Activated CD8-positive, alpha-beta T cell treated with anti-CD3 and anti-CD28 coated beads, Interleukin-2, amount 10 ng/mL, durations not matched to agents 7 days and 5 days (primary cell): ENCODE measurements at places on chromosomes 4 and X.

DNA sequence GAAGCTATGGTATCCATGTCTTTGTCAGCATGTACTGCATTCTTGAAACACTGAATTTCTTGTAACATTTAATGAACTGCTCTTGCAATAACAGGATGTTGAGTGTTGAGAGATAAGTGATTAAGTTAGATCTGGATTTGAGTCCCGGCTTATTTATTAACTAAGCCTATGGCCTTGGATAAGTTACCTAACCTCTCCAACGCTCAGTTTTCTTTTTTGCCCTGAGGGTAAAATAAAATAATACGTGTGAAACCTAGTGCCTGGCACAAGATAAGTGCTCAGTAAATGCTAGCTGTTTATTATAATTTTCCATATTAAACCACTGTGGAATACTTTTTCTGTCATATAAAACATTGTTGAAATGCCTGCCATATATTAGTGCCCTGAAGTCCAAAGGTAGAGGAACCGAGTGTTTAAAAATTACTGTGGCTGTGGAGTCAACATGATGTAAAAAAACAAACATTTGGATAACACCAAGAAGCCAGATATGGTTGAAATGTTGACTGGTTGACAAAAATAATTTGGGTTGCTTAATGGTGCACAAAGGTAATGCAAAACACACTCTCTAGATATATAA is 58.6 kb upstream of the ALB start:
- peaks cover 2% of the 10 kb centered on the region for H3K27me3 ChIP-seq
- no peak overlapping the region for H3K4me3 ChIP-seq
- no peak for DNase-seq
- H3K27ac ChIP-seq = no peak overlapping the region
- H3K36me3 ChIP-seq = no peaks in the 10 kb centered on the region

DNA sequence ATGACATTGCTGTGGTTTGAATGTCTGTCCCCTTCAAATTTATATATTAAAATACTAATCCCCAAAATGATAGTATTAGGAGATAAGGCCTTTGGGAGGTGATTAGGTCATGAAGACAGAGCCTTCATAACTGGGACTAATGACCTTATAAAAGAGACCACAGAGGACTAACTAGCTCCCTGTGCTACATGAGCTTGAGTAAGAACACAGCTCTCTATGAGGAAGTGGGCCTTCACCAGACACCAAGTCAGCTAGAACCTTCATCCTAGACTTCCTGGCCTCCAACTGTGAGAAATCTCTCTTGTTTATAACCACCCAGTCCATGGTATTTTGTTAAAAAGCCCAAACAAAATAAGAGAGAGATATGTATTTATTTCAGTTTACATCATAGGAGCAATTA is 242.2 kb upstream of the CTSO start:
- no peaks in the 10 kb centered on the region for H3K36me3 ChIP-seq
- no peak for DNase-seq
- no peak overlapping the region for H3K27ac ChIP-seq
- H3K27me3 ChIP-seq = no peaks in the 10 kb centered on the region
- no peaks in the 10 kb centered on the region for H3K4me1 ChIP-seq

GRCh38 chr4:168845897-168846296 is 164.2 kb downstream of the CBR4 start:
- DNase-seq = no peak
- peaks cover 22% of the 10 kb centered on the region for H3K27me3 ChIP-seq
- peaks cover 12% of the 10 kb centered on the region for H3K4me1 ChIP-seq
- H3K27ac ChIP-seq = no peak overlapping the region
- no peak overlapping the region for H3K4me3 ChIP-seq

DNA sequence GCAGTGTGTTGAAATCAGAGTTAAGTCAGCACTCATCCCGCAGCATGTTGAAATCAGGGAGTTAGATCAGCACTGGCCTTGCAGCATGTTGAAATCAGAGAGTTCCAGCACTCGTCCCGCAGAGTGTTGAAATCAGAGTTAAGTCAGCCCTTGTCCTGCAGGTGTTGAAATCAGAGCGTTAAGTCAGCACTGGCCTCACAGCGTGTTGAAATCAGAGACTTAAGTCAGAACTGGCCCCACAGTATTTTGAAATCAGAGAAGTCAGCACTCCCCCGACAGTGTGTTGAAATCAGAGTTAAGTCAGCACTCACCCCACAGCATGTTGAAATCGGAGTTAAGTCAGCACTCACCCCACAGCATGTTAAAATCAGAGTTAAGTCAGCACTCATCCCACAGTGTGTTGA is 10.9 kb upstream of the UVSSA start:
- no peak for DNase-seq
- peaks cover 44% of the 10 kb centered on the region for H3K4me1 ChIP-seq
- peaks cover 63% of the 10 kb centered on the region for H3K36me3 ChIP-seq
- peak overlapping the region; percentile 60 for H3K27ac ChIP-seq
- H3K27me3 ChIP-seq = no peaks in the 10 kb centered on the region

DNA sequence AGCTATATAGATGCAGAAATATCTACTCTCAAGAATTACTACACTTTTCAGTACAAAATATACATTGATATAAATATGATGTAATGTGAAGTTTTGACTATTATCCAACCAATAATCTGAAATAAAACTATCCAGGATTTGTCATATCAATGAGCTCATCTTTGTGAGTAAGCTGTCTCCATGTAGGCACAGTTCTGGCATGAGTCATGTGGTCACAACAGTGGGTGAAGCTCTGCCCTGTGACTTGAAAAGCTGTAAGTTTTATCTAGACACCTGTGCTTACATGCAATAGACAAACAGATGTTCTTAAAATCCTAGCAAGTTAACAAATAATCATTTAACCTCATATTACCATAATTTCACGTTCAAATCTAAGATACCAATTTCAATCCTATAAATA is 192.7 kb downstream of the GABRG1 start:
- no peaks in the 10 kb centered on the region for H3K36me3 ChIP-seq
- no peak for DNase-seq
- H3K27me3 ChIP-seq = no peaks in the 10 kb centered on the region
- H3K27ac ChIP-seq = no peak overlapping the region

DNA sequence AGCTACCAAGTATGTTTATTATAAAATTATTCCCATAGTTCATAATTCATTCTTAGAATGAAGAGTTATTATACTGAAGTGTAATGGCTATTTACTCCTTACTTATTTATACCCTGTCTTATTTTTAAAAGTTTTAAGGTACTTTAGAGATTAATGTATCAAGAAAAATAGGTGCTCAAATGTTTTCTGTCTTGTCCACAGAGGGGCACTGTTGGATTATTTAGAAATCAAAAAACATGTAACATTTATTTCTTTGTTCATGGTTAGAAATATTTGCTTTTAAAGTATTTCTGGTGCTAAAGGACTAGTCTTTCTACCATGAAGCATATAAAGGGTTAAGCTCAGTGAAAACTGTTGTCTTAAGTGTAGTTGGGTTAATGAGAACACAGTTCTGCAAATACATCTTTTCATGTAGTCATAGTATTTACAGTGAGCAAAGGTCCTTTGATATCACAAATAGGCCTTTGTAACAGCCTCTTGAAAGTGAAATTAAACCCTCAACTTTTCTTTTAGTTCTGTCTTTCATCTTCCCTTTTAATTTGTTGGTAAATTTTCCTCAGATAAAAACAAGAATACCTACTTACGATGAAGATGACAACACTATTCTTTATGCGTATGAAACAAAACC is 7.7 kb downstream of the SCML1 start:
- no peak for DNase-seq
- H3K4me3 ChIP-seq = no peak overlapping the region
- peaks cover 10% of the 10 kb centered on the region for H3K27me3 ChIP-seq
- no peak overlapping the region for H3K27ac ChIP-seq
